ENCODE measurements at places on chromosomes 11 and 22.

GRCh38 chr11:105389952-105390351 lies 219.9 kb upstream of the GRIA4 start:
- H3K27me3 ChIP-seq, result no peaks in the 10 kb centered on the region
- DNase-seq, result no peak
- no peak overlapping the region for H3K27ac ChIP-seq
- no peak overlapping the region for H3K4me3 ChIP-seq
- H3K4me1 ChIP-seq, result no peaks in the 10 kb centered on the region

GRCh38 chr11:96293109-96293508 lies 49.9 kb downstream of the MAML2 start:
- H3K27ac ChIP-seq, result no peak overlapping the region
- H3K4me1 ChIP-seq, result no peaks in the 10 kb centered on the region
- no peak overlapping the region for H3K4me3 ChIP-seq
- H3K27me3 ChIP-seq, result no peaks in the 10 kb centered on the region

DNA sequence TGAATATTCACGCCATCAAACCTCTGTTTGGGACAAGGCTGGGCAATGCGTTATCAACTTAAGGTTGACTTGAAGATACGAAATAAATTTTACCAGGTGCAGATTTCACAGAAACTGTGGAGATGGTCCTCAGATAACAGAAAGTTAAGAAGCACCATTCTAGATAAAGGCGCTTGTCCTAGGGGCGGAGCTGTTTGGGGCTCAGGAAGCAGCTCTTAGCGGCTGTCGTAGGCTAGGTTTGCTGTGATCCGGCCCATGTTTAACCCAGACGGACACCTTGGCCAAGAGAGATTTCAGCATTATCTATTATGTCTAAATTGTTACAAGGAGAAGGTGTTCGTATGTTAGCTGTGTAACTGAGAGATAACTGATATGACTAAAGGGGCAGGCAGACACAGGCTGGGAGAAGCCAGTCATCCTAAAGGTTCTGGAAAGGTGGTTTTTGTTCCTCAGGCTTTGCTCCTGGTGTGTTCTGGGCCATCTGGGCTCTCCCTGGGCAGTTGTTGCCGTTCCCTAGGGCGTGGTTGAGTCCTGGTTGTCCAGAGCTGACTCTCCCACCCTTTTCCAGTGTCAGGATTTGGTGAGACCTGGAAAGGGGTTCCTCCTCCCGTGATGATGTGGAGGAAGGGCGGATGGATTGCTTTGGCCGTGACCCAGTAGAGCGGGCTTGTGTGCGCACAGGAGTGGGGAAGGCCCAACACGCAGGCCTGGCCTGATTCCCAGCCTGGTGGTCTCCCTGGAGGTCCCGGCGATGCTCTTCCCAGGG lies 25.8 kb downstream of the TPCN2 start:
- DNase-seq, result no peak
- no peak overlapping the region for H3K27ac ChIP-seq
- no peaks in the 10 kb centered on the region for H3K4me1 ChIP-seq
- no peaks in the 10 kb centered on the region for H3K27me3 ChIP-seq

DNA sequence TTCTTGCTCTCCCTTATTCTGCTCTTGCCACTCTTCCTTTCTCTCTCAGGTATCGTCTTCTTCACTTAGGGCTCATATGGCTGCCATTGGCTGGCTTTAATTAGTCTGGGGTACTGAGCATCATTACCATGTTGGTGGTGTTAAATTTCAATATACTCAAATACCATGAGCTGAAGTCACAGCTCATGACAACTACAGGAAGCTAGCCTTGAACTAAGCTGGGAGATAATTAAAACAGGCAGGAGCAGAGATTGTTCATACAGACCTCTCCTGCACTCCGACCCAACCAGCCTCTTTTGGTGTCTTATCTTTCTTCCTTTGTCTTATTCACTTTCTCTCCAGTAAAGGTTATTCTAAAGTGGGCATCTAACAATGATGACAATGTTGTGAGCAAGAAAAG lies 130.9 kb upstream of the BLID start:
- no peaks in the 10 kb centered on the region for H3K36me3 ChIP-seq
- H3K27me3 ChIP-seq, result no peaks in the 10 kb centered on the region
- DNase-seq, result no peak
